ENCODE measurements at places on chromosomes 4 and X.

GRCh38 chr4:82398263-82398662 lies 24.5 kb upstream of the HNRNPD start:
- no peak for DNase-seq

GRCh38 chr4:6641164-6641970 lies 882 bp downstream of the MRFAP1 start:
- no peak for DNase-seq

- DNase-seq, result no peak
Measured at GRCh38 chr4:165726831-165727230, 146.2 kb upstream of the TLL1 start.

- no peak for DNase-seq
Measured at GRCh38 chr4:87745064-87745807, 54.1 kb upstream of the IBSP start.

- DNase-seq, result no peak
Measured at GRCh38 chr4:6446538-6447451, 25.6 kb downstream of the PPP2R2C start.

DNA sequence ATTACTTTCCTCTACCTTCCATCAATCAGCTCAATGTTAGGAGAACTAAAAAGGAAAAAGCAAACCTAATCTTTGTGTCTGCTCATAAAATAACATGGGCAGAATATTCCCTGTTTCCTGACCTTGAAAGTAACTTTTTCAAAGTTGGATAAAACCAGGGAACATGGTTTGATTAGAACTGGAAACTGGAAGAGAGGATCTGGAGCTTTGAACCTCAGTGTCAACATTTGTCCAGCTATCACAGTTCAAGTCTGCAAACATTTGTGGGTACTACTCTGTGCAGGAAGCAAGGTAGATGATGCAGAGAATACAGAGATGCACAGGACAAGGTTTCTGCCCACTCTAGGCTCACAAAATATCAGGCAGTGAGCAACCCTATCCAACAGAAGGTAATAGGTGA lies 86.4 kb upstream of the TAB3 start:
- DNase-seq, result no peak

- DNase-seq, result no peak
Measured at GRCh38 chrX:109533005-109533404, 3.6 kb upstream of the NXT2 start.

DNA sequence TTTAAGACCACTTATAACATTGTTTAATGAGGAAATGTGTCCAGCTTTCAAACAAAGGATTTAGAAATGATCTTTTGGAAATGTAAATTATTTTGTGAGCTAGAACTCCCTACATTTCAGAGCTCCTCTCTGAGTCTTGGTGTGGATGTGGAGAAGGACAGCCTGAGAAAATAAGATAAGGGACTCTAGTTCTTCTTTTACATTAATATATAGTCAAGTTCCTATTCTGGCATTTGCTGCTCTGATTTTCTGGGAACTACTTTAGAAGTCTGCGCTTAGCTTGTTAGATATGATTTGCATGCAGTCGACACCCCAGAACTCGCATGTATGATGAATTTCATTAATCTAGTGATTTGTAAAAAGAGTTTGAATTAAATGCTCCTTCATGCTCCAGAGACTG lies 45.5 kb downstream of the TSPAN7 start:
- no peak for DNase-seq
